ENCODE measurements at places on chromosomes 3 and 15.

DNA sequence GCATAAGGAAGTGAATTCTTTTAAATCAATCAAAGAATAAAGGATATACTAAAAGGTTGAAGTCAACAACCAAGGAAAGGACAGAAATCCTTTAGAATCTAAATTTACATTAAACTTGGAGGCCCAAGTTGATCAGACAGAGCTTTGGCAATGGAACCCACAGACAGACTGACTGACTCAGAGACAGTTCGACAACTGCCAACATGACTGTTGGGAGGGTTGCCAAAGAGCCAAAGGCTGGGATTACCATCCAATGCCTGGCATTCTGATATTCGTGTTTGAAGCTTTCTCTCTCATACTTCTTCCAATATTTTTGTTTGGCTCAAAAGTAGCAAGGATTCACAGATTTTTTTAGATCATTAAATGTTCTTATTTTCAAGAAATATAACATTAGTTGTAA is 406.1 kb downstream of the PLCL2 start:
- no peak for DNase-seq

GRCh38 chr15:58159827-58160386 is 21.7 kb downstream of the AQP9 start:
- no peak for DNase-seq

- DNase-seq, result no peak
Measured at GRCh38 chr15:55683376-55683775, 59.6 kb downstream of the PRTG start.

GRCh38 chr15:88882785-88883184 is 12.6 kb downstream of the HAPLN3 start:
- DNase-seq, result no peak

- DNase-seq, result no peak
Measured at GRCh38 chr3:170117134-170117533, 64.4 kb downstream of the PHC3 start.

Measured in mucosa of gallbladder (tissue), 1 donor.